GM03348 (cell line): ENCODE measurements at places on chromosomes 2 and 18.
A peak's percentile ranks its signal among the peaks of the same experiment; 100 is the strongest.

GRCh38 chr2:23211987-23212583 is 172.9 kb upstream of the KLHL29 start:
- DNase-seq = no peak

DNA sequence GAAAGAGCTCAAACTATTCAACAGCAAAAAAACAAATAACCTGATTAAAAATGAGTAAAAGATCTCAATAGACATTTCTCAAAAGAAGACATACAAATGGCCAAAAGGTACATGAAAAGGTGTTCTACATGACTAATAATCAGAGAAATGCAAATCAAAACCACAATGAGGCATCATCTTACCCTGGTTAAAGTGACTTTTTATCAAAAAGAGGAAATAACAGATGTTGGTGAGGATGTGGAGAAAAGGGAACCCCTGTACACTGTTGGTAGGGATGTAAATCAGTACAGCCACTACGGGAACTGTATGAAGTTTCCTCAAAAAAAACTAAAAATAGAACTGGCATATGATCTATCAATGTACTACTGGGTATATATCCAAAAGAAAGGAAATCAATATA is 39.8 kb upstream of the TMEM163 start:
- DNase-seq = no peak

DNA sequence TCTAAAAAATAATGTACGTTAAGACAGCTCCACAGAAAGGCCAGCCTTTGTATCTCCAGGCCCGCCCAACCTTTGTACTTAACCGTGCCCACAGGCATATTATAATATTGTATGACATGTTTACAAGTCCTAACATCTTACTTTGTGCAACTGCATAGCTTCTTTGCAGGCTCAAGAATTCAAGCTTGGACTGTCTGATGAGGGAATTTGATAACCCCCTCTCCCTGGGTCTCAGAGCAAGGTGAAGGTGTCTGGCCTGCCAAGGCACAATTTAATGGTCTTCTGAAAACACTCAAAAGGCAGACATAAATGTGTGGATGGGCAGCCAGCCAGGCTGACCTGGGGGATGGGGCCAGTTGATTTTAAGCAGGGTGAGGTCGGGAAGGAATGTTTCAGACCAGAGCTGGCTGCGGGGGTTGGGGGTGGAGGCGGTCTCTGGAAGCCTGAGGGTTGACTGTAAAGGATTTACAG is 732.7 kb upstream of the FANCL start:
- no peak for DNase-seq

DNA sequence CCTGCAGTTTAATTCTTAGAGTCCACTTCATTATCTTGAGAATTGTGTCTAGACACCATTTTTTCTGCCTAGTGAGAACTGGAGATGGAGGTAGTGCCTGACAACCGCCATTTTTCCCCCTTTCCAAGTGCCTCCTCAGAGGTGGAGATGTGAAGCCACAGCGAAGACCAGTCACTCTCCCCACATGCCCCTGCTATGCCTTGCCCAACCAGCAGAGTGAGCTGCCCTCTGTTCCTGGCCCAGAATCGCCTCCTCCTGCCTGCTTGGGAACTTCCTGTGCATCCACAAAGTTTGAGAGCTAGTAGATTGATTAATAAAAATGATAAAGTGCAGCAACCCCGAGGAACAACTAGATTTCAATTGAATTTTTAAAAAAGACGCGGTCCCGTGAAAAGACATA is 123.3 kb downstream of the CLIP4 start:
- peak; percentile 73 for DNase-seq

DNA sequence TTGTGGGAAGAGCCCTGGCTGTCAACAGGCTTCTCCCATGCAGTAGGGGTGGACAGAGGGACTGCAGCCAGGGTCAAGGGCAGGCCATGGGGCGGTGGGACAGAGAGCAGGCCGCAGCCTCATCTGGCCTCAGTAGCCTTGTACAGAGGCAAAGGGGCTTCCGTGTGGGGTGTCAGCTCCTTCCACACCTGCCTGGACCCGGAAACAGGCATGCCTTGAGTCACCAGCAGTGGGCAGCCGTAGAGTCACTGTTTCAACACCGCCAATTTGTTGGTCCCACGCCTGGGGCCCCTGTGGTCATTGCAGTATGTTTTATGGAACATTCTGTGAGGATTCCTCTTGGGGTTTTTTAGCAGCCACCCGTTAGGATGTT is 173.0 kb downstream of the SMAD7 start:
- DNase-seq = no peak

- DNase-seq = no peak
These were observed 69.1 kb upstream of the CTDP1 start for GRCh38 chr18:79610461-79611039.

DNA sequence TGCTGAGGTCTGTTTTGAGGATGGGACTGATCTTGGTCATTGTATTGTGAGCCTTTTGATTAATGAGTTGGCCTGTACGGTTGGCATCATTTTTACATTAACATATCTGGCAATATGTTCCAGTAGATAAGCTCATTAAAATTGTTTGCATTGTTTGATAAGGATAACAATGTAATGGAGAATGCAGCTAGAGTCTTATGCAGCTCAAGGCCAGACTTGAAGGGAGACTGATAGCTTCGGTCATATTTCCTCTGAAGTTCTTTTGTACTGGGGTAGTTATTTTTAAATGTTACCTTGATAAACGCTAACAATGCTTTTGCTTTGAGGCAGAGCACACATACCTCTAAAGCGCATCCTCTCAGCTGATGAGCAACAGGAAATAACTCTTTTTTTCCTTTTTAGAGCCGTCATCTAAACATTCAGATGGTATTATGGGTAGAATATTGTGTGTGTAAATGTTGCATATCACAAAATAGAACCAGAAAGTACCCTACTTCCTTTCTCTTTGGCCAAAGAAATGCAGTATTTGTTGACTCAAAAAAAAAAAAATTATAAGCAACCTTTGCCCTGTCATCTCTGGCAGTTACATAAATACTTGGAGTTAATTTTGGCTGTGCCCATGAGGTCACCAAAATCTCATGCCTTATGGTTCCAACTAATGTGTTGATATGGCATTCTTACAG is 1.3 kb downstream of the MAPRE2 start:
- no peak for DNase-seq

DNA sequence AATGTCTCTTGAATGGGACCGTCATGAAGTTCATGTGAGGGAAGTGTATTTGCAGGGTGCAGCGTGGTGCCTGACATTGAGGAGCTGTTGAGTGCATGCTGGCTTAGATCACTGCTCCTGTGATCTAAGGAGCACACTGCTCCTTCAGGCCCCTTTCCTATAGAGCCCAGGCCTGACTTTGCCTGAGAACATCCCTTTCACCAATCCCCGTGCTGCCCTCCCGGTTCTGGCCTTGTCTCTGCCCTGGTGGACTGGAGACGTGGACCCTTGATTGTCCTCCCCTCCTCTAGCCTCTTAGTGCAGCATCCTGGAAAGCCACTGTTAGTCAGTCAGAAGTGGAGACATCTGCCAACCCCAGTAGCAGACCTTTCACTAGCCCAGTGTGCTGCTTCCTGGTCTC is 323.6 kb upstream of the HS6ST1 start:
- no peak for DNase-seq

DNA sequence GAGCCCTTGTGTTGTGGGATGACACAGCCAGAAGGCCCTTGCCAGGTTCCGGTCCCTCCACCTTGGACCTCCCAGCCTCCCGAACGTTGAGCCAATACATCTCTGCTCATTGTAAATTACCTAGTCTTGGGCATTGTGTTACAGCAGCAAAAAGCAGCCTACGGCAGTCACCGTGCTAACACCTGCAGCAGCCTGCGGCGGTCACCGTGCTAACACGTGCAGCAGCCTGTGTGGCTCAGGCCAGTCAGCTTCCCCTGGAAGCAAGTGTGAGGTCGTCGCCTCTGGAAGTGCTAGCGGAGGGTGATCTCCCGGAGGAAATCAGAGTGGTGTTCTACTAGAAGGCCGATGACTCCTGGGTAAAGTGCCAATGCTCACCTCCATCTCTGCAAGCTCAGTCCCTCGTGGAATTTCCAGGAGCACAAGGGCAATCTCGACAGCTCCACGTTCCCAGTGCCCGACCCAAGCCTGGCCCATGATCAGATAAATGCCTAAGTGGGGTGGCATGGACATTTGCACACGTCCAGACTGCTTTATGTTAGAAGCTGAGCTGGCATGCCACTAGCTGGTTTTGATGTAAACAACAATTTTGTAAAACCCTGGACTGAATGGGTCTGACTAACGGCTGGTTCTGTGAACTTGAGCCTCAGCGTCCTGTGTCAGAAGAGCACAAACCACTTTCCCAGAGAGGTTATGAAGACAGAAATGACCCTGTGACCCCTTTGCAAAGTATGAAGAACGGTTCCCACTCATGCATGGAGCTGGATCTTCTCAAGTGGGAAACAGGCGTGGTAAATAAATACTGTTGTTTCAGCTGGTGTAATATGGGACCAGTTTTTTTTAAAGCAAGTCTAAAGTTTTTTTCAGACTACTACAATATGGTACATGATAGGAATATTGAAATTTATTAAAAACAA is 11.4 kb upstream of the CNDP1 start:
- DNase-seq = no peak

GRCh38 chr18:48762836-48763718 is 187.7 kb downstream of the SMAD7 start:
- DNase-seq = no peak

DNA sequence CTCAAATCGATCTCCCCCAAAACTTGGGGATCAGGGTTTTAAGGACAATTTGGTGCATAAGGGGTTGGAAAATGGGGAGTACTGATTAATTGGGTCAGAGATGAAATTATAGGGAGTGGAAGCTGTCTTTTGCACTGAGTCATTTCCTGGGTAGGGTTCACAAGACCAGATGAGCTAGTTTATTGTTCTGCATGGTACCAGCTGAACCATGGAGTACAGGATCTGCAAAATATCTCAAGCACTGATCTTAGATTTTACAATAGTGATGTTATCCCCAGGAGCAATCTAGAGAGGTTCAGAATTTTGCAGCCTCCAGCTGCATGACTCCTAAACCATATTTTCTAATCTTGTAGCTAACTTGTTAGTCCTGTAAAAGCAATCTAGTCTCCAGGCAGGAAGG is 73.1 kb downstream of the CPO start:
- peak; percentile 19 for DNase-seq

DNA sequence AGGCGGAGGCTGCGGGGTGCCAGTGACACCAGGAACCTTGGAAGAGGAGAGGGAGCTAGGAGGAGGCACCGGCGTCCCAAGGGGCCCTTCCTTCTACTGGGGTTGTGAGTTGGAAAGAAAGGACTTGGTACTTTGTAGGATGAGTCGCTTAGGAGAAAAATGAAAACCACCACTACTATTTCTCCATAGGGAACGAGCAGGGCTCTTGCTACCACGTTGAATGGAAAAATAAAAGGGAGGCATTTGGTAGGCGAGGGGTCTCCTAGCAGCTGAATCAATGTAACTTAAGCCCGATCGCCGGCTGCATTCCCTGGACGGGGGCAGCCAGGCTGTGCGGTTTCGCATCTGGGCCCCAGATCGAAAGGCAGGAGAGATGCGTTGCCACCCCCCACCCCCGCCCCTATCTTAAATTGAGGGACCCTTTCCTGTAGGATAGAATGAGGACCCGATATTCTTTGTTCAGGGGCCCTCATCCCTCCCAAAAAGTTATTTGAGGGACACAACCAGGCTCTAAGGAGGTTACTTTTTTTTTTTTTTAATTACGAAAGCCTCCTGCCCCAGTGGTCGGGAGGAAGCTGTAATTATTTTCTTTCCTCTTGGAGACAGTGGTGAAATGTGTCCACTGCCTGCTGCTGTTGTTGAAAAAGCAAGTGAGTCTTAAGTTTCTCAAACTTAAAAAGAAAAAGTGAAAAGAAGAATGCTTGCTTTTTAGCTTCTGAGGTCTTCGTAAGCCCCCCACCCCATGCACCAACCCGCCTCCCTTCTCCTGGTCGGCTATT is 1.3 kb downstream of the IGFBP2 start:
- DNase-seq = no peak

DNA sequence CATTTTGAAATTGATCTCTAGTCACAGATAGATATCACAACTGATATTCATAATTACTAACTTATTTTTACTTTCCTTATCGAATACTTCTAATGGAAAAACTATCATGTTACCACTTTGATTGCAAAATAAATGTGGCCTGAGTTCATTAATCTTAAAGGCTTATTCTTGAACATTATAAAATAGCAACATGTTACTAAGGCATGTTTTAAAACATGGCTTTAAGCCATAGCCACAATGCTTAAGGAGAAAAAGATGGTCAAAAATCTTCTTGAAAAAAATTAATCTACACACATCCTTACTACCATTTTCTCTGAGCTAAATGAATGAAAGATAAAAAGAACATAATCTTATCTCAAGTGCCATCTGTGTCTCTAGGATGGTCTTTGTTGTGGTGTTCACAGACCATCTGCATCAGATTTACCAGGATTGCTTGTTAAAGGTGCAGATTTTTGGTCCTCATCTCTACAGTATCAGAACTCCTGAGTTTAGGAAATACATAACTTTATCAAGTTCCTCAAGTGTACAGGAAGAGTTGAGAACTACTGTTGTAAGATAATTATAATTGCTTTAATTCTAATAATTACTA is 15.3 kb downstream of the MTX2 start:
- DNase-seq = no peak

DNA sequence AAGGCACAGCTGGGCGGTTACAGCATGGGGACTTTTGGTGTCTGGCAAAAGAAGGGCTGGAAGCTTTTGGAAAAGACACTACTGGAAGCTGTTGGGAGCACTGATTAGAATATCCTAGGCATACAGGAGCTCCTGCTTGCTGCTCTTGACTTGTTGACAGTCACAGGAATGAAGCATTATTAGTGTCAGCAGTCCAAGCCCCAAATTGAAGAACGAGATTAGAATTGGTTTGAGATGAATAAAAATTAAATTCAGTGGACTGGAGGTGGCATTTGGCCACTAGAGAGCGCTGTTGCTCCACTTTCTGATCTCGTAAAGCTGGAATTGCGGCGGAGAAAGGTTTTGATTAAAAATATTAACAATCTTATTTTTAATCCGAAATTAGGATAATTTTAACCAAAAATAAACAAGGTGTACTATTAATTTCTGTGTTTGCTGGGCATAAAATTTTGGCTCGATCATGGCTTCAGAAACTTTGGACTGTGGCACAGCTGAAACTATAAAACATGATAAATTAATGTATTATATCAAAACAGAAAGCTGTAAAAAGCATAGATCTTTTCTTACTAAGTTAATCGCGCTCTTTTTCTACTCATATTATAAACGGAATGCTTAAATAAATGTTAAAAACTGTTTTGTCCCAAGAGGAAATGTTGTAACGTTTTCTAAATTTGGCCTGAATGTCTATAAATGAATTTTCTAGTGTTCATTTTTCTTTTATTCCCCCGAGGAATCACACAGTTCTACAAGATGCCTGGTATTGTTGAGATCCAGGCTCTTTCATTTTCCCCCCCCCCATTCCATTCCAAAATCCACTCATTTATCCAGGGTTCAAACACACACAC is 2.4 kb upstream of the HOXD8 start:
- DNase-seq = peak; percentile 52

- DNase-seq = no peak
These were observed 38.7 kb downstream of the MAP4K4 start for GRCh38 chr2:101736233-101736632.

GRCh38 chr18:50128506-50129271 is 66.3 kb downstream of the MYO5B start:
- DNase-seq = no peak

GRCh38 chr2:230793572-230794359 is 71.0 kb upstream of the ITM2C start:
- DNase-seq = peak; percentile 90
